NCI-H1048 (cell line): ENCODE measurements at places on chromosomes 16 and 17.

- no peak for DNase-seq
Observed at GRCh38 chr17:38719943-38720641, 10.0 kb upstream of the CISD3 start.

- DNase-seq: no peak
Observed at GRCh38 chr16:55144651-55145050, 179.4 kb upstream of the IRX6 start.

DNA sequence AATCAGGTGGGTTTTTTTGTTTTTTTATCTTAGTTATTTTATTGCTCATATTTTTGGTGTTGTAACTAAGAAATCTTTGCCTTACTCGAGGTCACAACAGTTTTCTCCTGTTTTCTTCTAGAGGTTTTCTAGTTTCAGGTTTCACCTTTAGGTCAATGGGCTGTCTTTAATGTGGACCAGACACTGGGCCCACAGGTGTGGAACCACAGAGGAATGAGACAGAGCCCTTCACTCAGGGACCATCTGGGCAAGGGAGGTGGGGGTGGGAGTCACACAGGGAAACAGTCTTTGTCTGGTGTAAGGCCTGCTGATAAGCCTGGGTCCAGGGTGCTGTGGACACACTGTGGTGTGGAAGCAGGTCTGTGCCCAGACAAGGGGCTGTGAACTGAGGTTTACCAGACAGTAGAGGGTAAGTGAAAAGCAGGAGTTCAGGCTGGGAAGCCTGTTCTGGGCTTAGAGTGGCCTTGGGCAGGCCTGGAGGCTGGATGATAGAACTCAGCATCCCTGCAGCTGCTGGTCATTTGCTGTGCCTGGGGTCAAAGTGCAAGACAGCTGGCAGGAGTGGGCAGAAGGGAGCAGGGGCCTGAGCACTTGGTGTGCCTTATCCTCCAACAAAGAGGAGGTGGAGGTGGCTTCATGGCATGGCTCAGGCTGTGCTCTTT is 75.6 kb downstream of the SPECC1 start:
- no peak for DNase-seq

GRCh38 chr16:65044873-65045272 is 77.0 kb downstream of the CDH11 start:
- DNase-seq: no peak

- no peak for DNase-seq
Observed at GRCh38 chr17:2070241-2071023, 15.5 kb downstream of the HIC1 start.

DNA sequence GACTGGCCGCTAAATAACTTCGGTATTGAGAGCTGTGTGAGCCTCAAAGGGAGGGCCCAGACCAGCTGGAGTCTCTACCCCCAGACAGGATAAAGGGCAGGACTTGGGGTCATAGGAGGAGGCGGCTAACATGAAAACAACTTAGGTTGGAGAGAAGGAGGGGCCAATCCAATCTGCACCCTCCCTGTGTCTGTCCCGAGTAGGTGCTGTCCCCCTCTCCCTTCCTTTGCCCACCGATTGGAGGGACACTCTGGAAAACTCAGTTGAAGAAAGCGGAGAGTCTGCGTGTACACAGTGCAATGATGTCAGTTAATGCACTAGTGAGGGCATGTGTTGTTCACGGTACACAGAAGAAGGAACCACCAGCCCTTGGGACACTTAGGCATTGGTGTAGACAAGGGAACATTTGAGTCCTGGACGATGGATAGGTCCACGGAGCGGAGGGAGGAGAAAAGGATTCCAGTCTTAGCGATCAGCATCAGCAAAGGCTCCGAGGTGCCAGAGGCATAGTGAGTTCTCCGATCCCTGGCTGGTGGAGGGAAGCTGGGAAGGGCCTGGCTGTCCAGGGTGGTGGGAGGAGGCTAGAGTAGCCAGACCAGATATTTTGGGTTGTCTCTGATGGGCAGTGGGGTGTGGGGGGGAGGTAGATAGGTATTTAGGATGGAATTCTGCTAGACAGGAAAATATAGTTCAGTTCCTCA is 761 bp downstream of the NOL3 start:
- no peak for DNase-seq

- no peak for DNase-seq
Observed at GRCh38 chr16:52035436-52035835, 511.5 kb downstream of the TOX3 start.

DNA sequence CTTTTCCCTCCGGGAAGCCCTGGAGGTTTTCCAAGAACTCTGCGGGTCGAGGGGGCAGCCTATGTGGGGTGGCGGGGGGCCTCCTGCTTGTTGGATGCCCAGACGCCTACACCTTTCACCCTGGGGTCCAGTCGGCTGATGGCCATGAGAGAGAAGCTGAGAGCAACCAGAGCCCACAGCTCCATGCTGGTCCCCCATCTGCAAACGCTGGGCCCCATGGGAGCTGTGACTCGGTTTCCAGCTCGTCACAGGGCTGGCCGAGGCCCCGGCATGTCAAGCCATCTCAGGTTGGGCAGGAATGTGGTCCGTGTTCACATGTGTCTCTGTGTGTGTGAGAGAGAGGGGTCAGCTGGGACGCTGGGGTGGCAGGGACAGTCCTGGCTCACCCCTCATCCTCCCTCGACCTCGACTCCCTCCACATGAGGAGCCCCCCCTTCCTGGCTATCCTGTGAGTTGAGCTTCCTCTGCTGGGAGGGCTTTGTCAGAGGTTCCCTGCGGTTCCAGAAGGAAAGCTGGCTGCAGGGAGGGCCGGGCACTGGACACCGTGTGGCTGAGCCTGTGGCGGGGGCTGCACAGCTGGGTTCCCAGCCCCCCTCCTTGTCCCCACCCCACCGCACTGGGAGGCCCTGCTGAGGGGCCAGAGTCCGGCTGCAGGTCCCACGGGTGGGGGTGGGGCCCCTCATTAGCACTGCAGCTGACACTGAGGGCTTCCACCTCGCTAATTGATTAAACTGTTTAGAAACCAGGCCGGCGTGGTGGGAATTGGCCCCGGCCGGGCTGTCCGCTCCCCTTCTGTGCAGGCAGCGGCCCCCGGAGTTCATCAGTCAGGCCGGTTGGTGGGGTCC is 19.1 kb downstream of the METRNL start:
- no peak for DNase-seq

- DNase-seq: peak; percentile 32
Observed at GRCh38 chr17:8079291-8080207, 8.0 kb downstream of the ALOX12B start.

GRCh38 chr16:1907226-1907860 is 10.9 kb downstream of the HS3ST6 start:
- no peak for DNase-seq

GRCh38 chr16:70804153-70804733 is 3.3 kb upstream of the VAC14 start:
- no peak for DNase-seq

DNA sequence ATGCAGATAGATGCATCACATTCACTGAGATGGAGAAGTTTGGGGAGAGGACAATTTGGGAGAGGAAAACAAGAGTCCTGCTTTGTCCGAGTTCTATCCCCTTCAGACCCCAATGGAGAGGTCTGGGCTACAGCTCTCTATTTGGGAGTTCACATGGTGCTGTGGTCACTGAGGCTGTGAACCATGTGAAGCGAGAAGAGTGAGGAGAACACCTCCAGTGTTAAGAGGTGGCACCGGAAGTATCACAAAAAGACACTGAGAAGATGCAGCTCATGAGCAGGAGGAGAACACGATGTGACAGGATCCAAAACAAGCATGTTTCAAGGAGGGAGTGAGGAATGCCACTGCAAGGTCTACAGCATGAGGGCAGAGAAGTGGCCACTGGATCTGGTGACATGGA is 39.7 kb downstream of the PIK3R5 start:
- DNase-seq: no peak

GRCh38 chr17:48578616-48579470 is 693 bp upstream of the HOXB4 start:
- DNase-seq: no peak

- no peak for DNase-seq
Observed at GRCh38 chr16:73371584-73372319, 323.8 kb upstream of the ZFHX3 start.

DNA sequence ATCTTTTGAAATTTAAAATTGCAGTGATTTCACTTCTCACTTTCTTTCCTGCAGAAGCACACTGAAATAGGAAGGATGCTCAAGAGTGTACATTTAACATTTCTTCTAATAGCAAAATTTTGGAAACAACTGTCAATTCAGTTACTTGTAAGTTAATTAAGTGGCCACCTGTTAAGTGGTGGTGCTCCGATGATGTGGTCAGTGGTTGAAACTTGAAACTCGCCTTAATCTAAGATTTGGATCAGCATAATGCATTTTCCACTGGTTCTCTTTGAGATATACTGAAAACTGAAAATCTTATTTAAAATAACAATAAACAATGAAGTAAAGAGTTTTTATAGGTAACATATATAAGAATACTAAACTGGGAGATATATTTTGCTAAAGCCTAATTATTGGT is 7.0 kb upstream of the MYH8 start:
- no peak for DNase-seq

DNA sequence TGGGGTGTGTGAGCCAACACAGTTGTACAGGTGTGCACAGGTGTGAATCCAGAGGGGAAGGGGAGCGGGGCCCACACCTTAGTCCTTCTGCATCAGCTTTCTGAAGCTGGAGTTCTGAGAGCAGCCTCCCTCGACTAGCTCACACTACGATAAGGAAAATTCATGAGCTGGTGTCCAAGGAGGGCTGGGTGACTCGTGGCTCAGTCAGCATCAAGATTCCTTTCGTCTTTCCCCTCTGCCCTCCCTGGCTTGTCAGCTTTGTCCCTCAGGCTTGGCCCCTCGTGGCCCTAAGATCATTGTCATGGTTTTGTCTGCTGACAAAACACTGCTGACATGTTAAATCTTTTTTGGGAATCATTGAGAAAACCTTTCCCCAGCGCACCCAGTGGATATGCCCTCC is 47.5 kb downstream of the OR1D5 start:
- DNase-seq: no peak

DNA sequence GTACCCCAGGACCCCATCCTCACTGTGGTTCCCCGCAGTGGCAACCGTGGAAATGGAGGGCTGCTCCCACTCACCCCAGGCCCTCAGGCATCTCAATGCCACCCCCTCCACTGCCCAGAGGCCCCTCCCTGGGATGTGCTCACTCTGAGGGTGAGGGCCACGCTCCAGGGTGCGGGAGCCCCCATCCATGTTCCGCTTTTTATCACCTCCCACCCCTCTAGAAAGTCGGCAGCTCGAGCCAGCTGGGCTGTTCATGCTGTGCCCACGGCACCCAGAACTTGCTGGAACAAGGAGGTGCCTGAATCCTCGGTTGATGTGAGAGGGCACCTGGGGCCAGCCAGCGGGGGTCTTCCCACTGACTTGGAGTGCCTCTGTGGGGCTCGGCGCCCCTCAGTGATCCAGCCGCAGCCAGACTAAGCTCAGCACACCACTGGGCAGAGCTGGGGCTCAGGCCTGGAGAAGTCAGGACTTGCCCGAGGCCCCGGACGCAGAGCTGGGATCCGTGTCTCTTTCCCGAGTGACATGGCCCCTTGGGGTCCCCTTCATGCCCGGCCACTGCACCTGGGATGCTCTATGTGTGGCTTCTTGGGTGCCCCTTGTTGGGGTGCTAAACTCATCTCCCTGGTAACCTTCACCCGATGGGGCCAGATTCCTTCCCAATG is 143.1 kb upstream of the GSE1 start:
- no peak for DNase-seq

DNA sequence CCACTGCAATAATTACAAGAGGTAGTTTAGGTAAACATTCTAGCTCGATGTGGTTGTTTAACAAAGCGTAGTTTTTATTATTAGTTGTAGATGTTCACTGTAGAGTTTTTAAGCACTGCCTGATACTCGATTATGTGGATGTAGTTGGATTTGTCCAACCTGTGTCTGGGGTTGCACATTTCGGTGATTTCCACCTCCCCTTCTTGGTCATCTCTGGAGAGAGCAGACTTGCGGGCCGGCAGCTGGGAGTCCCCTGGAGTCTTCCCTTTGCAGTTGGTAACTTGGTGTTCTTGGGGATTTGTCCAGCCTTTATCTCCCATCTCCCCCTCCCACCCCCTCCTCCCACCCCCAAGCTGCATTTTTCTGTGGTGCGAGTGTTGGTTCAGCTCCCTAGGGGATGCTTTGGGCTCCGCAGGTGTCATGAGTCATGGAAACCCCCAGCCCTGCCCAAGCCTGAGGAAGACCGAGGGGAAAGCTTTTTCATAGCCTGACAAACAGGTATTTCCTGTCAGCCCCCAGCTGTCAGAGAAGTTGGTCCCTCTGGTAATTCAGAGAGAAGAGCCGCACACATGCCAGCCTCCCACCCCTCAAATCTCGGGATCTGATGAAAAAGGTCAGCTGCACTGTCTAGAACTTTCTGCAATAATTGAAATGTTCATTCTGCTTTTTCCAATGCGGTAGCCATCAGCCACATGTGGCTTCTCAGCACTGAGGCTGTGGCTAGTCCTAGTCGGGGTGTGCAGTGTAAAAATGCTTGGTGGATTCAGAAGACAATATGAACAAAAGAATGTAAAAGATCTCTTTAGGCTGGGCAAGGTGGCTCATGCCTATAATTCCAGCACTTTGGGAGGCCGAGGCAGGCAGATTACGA is 50.3 kb downstream of the KSR1 start:
- DNase-seq: no peak

- no peak for DNase-seq
Observed at GRCh38 chr17:67151717-67152116, 93.3 kb downstream of the HELZ start.

GRCh38 chr17:8345951-8346665 is 6.5 kb downstream of the ODF4 start:
- no peak for DNase-seq

DNA sequence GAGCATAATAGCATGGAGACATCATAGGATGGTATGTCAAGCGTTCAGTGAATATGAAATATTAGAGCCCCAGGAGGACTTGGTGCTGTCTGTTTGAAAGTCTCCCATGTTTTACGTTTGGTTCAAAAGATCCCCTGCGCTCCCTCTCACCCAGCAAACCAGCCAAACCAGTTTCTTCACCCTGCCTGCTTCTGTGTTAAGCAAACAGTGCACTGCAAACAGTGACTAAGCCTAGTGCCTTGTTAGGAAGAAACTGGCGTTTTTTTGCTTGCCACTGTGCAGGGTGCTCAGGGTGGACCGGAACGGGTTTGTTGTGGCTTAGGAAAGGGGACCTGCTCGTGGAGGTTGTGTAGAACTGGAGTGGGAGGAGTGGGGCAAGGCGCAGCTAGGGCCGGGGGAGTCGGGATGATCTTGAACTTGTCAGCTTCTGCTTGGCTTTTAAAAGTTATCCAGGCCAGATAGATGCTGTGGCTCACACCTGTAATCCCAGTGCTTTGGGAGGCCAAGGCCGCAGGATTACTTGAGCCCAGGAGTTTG is 7.7 kb downstream of the CDH1 start:
- DNase-seq: peak; percentile 42

GRCh38 chr16:3734758-3735221 is 17.5 kb upstream of the TRAP1 start:
- DNase-seq: no peak

DNA sequence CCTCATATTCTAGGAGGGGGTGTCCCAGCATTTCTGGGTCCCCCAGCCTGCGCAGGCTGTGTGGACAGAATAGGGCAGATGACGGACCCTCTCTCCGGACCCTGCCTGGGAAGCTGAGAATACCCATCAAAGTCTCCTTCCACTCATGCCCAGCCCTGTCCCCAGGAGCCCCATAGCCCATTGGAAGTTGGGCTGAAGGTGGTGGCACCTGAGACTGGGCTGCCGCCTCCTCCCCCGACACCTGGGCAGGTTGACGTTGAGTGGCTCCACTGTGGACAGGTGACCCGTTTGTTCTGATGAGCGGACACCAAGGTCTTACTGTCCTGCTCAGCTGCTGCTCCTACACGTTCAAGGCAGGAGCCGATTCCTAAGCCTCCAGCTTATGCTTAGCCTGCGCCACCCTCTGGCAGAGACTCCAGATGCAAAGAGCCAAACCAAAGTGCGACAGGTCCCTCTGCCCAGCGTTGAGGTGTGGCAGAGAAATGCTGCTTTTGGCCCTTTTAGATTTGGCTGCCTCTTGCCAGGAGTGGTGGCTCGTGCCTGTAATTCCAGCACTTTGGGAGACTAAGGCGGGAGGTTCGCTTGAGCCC is 11.6 kb downstream of the STH start:
- DNase-seq: no peak
